ENCODE measurements at places on chromosomes 7 and 10. TPM values are rescaled to one million over a fixed set of nuclear protein-coding genes. Genes with fewer than 3 reads are reported as not detected.

Gene FOXP2
- not detected for polyA plus RNA-seq

Gene NPFFR1
- not detected for polyA plus RNA-seq

Gene DOCK1
- not detected for polyA plus RNA-seq

Gene NANOS1
- 0.07 TPM for polyA plus RNA-seq

Gene PCDH15
- polyA plus RNA-seq, result not detected

Gene SRRM3
- polyA plus RNA-seq, result not detected

Gene TMEM176A
- polyA plus RNA-seq, result not detected

Gene TMEM196
- not detected for polyA plus RNA-seq

Measured in CD8-positive, alpha-beta memory T cell (primary cell).